ENCODE measurements at places on chromosomes 6 and 20.

GRCh38 chr6:149289192-149289781, 28.2 kb upstream of the TAB2 start:
- no peak for DNase-seq

- DNase-seq, result no peak
These were observed 112.9 kb downstream of the RCAN2 start for GRCh38 chr6:46378161-46378881.

- no peak for DNase-seq
These were observed 166.1 kb upstream of the PRDM1 start for GRCh38 chr6:105920071-105920470.

GRCh38 chr6:42093582-42094329, 43.4 kb downstream of the TAF8 start:
- DNase-seq, result no peak

DNA sequence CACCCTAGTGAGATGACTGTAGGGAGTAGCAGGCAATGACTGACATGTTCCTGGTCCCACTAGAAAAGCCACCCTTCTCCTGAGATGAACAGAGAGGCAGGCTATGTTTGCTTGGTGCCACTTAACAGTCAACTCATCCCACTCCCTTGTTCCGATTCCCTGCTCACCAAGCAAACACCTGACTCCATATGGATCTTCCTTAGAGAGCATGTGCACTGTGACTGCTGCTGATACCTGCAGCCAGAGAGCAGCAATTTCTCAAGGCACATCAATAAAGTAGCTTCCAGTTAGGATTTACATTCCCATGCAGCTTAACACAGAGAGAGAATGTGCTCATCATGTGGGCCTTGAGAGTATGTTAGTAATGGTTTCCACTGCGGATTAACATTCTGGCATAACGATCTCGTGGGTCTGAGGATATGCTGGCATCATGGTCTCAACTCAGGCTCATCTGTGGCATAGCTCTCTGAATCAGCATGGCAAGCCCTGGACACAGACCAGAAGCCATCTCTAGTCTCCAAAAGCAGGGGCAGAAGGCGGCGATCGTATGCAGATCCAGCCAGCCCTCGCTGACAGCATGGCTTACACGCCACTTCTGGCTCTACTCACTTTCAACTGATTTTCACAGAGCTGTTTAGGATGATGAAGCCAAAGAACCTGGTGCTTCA, 43.9 kb downstream of the ATXN1 start:
- no peak for DNase-seq

DNA sequence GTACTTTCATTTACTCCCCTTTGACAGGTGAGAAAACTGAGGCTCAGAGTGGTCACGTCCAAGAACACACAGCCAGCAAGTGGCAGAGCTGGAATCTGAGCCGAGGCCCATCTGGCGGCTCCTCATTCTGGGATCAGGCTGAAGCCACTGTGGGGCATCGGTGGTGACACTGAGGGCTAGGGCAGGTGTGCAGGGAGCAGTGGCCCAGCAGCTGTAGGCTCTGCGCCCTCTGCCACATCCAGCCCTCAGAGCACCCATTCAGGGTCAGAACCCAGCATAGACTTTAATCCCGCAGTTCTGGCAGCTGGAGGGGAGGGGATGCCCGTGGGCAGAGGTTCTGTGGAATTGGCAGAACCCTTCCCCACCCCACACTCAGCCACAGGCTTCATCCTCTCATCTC, 210.3 kb downstream of the PREX1 start:
- DNase-seq, result no peak

GRCh38 chr6:38271081-38271480, 368.6 kb downstream of the BTBD9 start:
- no peak for DNase-seq

DNA sequence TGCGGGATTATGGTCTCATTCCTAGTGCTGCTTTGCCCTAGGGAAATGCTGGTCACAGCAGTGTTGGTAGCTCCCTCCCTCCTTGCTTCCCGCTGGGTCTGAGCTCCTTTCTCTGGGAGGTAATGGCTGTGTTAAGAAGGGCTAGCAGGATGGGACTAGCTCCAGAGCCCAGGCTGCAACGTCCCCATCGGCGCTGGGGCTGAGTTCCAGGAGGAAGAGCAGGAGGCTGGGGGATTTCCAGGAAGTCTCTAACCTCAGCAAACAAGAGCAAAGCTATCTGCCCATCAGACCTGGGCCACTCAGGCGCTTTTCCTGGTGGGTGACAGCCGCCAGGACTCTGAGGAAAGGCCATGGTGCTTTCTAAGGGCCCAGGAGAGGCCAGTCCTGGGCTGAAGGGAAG, 174.2 kb downstream of the DLL1 start:
- no peak for DNase-seq

- DNase-seq, result no peak
These were observed 248.5 kb downstream of the FOXC1 start for GRCh38 chr6:1858196-1858595.

DNA sequence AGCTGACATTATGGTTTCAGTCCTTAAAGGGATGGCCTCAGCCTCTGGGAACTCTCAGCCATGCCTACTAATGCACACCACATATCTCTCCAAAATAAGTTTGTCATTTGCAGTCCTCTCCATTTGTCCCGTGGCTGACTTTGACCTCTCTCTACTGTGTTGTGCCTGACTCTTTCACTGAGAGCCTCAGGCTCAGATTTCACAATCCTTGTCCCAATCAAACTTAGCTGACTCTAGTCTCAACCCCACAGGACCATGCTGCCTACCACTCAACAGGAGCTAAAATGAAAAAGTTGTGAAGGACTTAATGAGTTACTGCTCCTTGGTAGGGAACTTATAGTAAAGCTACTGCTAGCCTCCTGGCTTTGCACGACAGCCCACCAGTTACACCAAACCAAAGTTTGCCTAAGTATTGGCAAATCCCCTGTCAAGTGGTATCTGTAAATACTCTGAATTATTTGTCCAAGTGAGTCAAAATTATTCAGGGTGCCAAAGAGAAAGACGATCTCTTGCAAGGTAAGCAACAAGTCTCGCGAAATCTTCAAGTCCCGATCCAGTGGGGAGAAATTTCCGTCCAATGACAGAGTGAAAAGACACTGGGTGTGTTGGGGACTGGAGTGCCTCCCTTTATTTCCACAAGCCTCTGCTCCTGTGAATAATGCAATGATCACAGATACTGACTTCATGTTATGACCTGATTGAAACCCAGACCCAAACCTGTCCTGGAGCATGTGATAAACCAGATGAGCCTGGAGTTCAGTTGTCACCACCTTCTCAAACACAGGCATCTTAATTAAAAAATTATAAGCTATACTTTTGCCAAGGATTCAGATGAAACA, 124.4 kb upstream of the FOXQ1 start:
- no peak for DNase-seq

GRCh38 chr6:19322691-19323485, 514.3 kb upstream of the ID4 start:
- no peak for DNase-seq

DNA sequence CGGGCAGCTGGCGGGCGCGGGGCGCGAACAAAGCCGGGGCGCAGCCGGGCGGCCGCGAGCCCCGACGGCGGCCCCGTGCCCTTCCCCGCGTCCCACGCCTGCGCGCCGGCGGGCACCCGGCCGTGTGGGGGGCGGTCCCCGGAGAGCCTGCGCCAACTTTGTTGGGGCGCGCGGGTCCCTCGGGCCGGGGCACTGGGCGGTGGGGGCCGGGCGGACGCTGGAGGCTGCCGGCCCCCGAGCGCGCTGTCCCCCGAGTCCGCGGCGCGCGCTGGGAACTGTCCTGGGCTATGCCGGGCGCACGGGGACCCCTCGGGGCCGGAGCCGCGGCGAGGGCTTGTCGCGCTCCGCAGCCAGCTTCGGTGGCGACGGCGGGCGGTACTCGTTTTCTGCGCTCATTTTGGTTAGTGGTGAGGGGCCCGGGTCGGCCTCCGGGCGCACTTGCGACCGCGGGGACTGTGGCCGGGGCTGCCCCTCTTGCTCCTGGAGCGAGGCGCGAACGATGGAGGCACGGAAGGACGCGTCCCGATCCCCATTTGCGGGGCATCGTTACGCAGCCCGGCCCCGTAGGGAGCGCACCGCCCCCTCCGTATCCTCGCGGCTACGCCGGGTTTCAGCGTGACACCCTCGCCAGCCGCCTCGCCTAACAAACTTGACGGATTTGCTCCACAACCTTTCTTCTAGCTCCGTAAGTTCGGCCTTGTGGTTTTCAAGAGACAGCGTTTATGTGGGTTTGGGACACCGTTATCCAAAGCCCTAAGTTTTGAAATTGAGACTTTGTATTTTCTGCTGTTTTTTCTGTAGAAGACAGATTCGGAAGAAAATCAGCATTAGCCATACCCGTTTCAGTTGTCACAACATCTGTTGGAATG, 622 bp downstream of the SS18L1 start:
- DNase-seq, result no peak

DNA sequence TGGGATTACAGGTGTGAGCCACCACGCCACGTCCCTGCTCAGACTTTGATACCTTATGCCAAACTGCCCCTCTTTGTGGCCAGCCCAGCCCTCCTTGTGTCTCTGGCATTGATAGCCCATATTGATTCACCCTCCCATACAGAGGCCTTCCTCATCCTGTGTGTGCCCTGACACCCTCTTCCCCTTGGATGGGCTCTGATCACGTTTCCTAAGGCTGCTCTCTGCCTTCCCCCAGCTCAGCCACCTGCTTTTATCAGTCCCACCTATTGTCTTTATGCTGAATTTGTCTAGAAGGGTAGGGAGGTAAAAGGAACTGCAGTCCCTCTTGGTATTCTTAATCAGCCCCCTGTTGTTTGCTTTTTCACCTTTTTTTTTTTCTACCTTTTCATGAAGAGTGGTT, 95.9 kb downstream of the CDKAL1 start:
- no peak for DNase-seq

- DNase-seq, result no peak
These were observed 38.0 kb upstream of the TASP1 start for GRCh38 chr20:13676682-13677081.

- DNase-seq, result no peak
These were observed 16.7 kb downstream of the UBE2V1 start for GRCh38 chr20:50096237-50096636.

GRCh38 chr6:135291288-135292076, 110.4 kb downstream of the MYB start:
- no peak for DNase-seq

DNA sequence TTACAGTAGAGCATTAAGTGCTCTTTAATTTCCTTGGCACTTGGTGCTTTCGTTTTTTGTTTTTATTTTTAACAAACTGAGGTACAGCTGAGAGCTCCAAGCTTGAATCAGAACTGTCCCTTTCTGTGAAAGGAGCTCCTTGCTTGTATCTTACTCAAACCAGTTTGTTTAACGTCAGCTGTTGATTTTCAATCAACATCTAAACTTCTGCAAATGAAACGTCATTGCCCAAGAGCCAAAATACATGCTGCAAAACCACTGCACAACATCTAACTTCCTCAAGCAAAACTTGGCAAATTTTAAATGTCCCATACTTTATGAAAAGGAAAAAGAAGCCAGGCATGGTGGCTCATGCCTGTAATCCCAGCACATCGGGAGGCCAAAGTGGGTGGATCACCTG, 15.2 kb downstream of the VNN2 start:
- no peak for DNase-seq

DNA sequence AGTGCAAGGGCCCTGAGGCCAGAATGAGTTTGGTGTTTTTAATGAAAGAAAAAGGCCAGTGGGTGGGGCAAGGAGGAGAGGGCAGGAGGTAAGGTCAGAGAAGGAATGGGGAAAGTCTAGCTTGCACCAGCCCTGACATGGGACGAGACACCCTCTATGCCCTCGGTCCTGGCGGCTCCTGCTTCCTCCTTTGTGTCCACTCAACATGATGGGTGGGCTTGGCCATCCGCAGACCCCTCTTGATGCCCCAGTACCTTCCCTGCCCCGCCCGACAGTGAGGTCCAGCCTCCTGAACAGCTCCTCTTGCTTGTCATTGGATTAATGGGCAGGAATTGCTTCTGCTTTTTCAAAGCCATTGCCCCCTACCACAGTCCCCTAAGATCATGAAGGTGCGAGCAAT, 33.6 kb upstream of the ANGPT4 start:
- no peak for DNase-seq

DNA sequence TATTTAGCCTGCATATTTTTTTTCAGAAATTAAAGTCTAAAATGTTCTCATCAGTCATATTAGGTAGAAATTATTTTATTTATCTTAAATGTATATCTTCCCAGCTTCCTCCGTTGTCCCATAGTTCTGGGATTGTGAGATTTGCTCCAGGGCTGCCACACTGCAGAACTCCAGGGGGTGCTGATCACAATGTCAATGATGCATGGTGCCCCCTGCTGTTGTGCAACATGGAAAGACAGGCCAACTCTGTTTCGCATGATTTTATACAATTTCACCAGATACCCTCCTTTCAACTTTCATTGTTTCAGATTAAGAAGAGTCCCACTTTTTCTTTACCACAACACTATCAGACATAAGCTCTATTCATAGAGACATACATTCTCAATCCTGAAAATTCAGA, 35.9 kb downstream of the ID4 start:
- no peak for DNase-seq

DNA sequence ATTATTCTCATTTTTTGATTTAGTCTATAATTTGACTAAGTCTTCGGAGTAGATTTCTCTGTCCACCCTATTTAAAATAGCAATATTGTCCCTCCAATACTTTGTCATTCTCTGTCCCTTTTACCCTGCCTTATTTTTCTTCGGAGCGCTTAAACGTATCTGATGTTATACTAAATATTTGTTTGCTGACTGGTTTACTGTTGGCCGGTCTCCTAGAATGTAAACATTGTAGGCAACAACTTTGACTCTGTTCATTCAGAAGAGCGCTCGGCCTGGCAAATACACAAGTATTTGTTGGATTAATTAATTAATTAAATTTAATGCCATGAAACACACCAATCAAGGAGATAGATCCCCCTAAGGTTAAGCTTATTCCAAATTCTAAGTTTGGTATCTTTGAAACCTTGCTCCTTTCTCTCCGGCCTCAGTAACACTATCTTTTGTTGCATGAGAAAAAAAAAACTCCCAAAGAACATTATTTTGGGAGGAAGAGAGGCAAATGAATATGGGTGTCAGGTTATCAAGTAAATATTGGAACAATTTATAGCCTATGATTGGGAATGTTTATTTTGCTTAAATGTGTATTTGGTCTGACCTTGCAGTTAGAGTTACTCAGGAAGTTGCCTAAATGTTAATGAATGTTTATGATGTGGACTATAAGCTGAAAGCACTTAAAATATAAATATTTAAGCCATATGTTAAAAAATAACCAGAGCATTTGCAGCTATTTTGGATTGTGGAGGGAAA, 231.1 kb downstream of the SOX4 start:
- no peak for DNase-seq

- DNase-seq, result no peak
These were observed 24.2 kb downstream of the MGME1 start for GRCh38 chr20:17992847-17993513.

DNA sequence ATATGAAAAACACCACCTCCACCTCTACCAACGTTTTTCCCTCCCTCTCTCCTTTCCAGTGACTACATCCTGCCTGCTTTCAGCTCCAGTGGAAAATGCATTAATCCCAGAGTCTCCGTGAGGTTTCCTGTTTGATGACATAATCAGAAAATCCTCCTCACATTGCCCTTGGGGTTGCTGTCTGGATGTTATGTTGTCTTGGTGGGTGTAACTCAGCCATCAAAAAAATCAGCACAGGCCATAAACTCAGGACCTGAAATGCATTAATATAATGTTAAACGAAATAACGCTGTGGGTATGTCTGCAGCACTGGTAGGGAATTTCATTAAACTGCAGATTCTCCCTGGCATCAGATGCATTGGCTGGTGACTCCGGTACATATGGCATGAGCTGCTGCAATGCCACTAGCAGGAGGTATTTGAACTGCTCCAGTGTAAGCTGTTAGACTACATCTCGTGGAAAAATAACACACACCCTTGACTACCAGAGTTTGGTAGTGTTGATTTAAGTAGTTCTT, 297.8 kb downstream of the PRL start:
- DNase-seq, result no peak
